ENCODE measurements at places on chromosomes 5 and 9. TPM values are rescaled to one million over a fixed set of nuclear protein-coding genes. Genes with fewer than 3 reads are reported as not detected.

LIFR gene
- 49.4 TPM for total RNA-seq

TRIM14 gene
- 2.6 TPM for total RNA-seq

ELL2 gene
- total RNA-seq: 59.6 TPM

PTPN3 gene
- under 0.01 TPM for total RNA-seq

ADRA1B gene
- total RNA-seq: 0.14 TPM

INSL4 gene
- not detected for total RNA-seq

Data from smooth muscle cell of bladder (primary cell).